ENCODE measurements at places on chromosomes 6 and 20. TPM values are rescaled to one million over a fixed set of nuclear protein-coding genes. Genes with fewer than 3 reads are reported as not detected.
A peak's percentile ranks its signal among the peaks of the same experiment; 100 is the strongest.

- peaks cover 4% of the 10 kb centered on the region for H3K27me3 ChIP-seq
- peak; percentile 55 for DNase-seq
- peaks cover 44% of the 10 kb centered on the region for H3K4me1 ChIP-seq
- H3K36me3 ChIP-seq, result peaks cover 42% of the 10 kb centered on the region
Observed at GRCh38 chr20:62668441-62669027, 26.2 kb downstream of the SLCO4A1 start.

PLAGL2 gene
- total RNA-seq, result 2.5 TPM

GRCh38 chr20:62801284-62802010 lies 3.2 kb upstream of the OGFR start:
- no peak for DNase-seq
- peaks cover 63% of the 10 kb centered on the region for H3K36me3 ChIP-seq
- no peak overlapping the region for H3K4me3 ChIP-seq
- no peaks in the 10 kb centered on the region for H3K27me3 ChIP-seq

DNA sequence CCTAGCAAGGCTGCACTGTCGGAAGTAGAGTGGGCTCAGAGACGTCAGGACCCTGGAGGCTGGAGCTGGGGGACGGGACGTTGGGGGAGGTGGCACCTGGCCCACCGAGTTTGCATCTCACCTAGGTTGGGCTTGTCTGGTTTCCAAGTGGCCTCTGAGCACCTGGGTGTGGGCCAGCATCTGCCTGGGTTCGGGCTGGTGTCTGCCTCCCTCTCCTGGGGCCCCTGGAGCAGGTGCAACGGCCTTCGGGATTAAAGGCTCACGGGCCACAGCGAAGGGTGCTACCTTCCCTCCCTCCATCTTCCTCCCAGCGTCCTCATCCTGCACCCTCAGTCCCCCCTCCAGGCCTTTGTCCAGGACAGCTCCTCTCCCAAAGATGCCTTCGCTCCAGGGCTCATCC lies 6.0 kb downstream of the HRH3 start:
- H3K4me3 ChIP-seq, result no peak overlapping the region
- H3K36me3 ChIP-seq, result peaks cover 38% of the 10 kb centered on the region
- DNase-seq, result no peak
- peaks cover 37% of the 10 kb centered on the region for H3K4me1 ChIP-seq
- H3K27ac ChIP-seq, result no peak overlapping the region

All from spinal cord (tissue), 10 donors.